ENCODE measurements at places on chromosomes 11 and 22.

DNA sequence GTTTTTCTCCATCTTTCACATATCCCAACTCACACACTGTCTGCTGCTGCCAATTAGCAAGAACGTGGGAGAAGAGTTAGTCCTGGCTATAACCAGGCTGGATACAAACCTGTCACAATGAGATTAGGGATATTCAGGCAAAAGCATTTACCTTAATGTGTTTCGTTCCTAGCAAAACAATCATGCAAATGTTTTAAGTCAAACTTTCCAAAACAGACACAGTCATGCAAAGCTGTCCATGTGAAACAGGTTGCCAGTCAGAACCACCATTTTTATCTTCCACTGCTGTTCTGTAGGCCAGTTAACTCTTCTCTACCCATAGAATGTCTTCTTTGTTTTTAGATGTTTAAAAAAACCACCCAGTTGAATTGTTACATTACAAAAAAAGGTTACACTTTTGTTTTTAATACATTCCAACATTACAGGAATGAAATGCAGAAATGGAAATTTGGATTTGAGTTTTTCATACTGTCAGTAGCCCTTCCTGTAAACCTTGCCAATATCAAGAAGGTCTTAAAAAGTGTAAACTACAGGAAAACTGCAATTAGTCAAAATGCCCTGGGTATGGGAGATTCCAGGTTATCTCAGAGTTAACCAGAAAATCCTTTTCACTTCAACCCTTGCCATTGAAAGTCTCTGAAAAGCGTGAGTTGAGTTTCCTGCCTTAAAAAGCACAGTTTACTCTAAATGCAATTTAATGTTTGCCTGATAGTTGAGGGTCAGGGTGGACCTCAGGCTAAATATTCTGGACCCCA, 34.2 kb upstream of the LDLRAD3 start:
- DNase-seq, result no peak

GRCh38 chr11:61007956-61008896, 36.7 kb downstream of the CD6 start:
- DNase-seq, result no peak

DNA sequence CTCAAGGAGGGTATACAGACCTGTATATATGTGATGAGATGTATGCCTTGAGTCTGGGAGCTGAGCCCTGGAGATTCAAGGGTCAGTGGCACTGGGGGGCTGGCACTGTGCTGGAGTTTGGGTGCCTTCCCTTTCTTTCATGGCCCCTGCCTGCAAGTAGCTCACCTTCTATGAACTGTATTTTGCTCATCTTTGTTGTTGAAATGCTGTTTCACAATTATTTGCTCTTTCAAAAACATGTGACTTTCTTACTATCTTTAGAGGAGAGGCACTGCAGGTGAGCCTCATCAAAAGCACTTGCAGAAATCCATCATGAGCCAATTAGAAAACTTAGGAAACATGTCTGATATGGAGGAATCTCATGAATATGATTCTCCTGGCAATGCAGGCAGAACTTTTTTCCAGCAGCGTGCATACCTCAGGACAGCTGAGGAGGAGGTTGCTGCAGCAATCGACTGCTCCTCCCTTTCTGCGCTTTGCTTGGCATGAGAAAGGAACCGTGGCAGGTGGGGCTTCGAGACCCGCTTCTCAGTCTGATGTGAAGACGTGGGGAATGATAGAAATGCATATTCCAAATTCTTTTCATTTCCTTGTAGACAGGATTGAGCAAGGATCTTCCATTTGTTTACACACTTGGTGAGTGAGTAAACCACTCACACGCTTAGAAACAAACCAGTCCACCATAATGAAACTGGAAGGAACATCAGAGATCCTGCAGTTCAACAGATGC, 178.4 kb upstream of the E2F8 start:
- DNase-seq, result no peak

DNA sequence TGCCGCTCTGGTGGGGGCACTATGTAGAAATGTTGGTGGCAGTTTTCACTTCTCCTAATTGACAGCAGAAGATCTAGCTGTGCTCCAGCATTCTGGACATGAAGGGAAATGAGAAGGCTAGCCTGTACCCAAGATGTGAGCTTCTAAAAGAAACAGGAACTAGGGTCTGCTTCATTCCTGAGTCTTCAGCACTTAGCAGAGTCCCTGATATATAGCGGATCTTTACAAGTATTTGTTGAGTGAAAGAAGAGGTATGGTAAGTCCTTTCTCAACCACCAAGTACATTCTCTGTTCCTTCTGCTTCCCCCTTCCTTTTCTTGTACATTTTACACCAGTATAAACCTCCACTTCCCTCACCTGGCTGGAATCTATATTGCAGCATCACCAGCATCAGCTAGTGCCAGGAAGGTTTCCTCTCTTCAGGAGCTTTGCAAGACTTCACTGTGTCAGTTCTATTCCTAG, 408.3 kb upstream of the CADM1 start:
- no peak for DNase-seq

DNA sequence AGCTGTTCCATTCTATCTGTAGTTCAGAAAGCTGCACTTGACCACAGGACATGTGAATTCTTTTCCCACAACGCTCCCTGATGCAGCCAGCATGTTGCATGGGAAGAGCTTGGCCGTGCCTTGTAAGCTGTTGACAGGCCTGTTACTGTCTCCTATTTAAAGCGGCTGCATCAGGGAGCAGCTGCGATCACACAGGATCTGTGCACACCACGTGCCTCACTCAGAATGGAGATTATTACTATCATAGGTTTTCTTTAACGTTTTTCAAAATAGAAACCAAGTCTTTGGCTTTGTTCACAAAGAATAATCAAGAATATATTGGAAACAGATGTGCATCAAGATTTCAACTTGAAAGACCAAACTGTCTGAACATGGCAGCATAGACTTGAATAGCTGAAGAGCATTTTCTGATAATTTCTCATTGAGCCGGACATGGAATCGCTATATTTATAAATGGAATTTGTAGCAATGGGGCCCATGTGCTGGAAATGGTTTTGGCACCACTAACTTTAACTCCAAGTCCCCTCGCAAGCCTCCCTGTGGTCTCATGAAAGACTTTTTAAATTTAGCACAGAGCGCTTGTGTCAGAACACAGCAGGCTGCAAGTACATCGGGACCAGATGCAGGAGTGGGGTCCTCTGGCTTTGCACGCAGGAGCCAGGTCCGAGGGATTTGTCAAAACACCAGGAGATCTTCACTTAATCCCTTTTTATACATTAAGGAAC, 40.8 kb upstream of the MYO18B start:
- DNase-seq, result no peak

DNA sequence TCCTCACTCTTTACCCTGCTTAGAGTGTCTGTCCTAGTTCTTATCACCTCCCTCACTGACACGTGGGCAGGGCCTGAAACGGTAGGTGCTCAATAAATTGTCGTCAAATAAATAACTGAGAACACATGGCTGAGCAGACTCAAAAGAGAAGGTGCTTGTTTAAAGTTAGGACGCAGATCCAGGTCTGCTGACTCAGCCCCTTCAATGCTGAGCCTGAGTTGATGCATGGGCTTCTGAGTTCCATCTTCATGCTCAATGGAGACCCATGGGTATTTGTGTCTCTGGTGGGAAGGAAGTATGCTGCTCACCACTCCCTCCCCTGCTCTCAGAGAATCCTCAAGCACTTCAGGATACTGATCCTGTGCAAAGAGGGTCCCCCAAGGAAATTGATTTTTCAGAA, 67.5 kb downstream of the FLI1 start:
- DNase-seq, result no peak
